SHP77 treated with DMSO at 0.1 percent for 48 hours (cell line): ENCODE measurements at places on chromosomes 1 and 21.

DNA sequence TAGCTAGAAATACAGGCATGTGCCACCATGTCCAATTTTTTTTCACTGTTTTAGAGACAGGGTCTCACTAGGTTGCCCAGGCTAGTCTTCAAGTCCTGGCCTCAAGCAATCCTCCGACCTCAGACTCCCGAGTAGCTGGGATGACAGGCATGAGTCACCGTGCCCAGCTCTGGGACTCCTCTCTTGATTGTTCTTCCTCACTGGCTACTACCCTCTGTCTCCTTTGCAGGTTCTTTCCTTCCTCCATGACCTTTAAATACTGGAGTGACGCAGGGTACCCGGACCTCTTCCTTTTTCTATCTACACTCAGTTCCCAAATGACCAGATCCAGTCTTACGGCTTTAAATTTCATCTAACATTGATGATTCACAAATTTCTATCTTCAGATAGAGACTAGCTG is 34.9 kb downstream of the ASH1L start:
- DNase-seq = no peak

DNA sequence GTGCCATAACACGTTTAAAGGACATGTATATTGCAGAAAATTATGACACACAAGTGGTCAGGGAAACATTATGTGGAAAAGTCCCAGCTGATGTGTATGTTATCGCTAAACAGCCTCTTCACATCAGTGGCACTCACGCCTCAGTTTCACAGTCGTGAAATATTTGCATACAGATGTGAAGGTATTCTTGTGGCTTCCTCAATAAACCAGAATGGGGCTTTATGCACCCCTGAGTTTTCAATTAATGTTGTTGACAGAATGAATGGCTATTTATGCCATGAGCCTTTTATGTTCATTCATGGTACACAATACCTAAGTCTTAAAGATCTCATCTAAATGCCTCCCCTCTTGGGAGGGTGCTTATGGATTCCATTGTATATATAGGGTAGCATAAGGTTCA is 202.1 kb upstream of the ADGRL2 start:
- no peak for DNase-seq

GRCh38 chr1:11488966-11489625 is 10.1 kb downstream of the DISP3 start:
- no peak for DNase-seq

DNA sequence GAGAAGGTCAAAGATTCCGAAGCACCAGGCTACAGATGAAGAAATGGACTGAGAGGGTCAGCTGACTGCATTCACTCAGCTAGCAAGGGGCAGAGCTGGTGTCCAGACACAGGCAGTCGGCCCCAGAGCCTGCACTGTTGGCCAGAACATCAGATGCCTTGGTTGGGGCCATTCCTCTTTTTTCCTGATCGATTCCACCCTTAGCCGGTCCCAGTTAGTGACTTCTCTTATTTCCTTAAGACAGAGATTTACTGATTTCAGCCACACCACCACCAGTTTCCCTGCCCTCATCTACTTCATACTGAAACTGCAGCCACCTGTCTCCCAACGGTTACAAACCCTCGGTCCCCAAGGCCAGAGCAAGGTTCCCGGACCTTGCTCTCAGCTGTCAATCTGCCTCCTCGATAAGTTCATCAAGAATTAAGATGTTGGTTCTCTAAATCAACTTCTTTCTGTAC is 11.5 kb downstream of the CD58 start:
- DNase-seq = no peak

DNA sequence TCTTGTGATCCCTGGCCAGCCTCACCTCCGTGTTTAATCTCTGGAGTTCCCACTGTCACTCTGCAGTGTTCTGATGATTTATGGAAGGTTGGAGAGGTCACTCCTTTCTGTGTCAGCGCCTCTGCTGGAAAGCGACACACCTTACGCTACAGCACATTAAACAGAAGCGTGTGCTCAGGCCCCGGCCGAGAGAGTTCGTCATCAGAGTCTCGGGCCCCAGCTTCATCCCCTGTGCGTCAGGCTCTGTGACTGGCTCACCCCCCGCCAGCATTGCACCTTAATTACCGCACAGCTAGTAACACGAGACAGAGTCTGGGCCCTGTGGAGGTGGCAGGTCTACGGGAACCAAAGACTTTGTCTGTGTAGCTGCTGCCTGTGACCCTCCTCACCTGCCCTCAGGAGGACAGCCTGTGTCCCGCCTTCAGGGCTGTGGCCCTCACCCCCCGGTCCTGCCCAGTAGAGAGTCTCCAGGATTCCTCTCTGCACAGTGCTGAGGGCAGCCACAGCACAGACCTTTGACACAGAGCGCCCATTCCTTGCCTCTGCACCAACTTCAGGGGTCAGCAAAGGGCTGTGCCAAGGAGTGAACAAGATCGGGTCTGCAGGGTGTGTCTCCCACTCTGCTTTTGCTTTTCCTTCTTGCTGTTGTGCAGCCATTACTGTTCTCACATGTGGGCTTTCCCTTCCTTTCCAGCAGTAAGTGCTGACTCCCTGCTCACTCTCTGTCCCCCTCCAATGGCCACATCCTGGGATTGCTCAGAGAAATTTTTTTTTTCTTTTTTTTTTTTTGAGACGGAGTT is 157.6 kb downstream of the PGBD5 start:
- DNase-seq = peak; percentile 81

DNA sequence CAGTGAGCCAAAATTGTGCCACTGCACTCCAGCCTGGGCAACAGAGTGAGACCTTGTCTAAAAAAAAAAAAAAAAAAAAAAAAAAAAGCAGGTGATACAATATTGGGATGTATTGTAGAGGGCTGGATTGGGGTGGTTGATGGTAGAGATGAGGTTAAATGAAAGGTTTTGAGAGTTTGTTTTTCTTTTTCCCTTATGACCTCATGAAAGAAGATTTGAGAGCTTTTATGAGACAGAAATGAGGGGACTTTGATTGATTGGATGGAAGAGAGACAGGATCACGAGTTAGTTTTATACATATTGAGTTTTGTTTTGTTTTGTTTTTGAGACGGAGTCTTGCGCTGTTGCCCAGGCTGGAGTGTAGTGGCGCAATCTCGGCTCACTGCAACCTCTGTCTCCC is 27.1 kb downstream of the OSBPL9 start:
- DNase-seq = no peak

- DNase-seq = no peak
Measured at GRCh38 chr1:94952539-94952938, 25.6 kb upstream of the CNN3 start.

DNA sequence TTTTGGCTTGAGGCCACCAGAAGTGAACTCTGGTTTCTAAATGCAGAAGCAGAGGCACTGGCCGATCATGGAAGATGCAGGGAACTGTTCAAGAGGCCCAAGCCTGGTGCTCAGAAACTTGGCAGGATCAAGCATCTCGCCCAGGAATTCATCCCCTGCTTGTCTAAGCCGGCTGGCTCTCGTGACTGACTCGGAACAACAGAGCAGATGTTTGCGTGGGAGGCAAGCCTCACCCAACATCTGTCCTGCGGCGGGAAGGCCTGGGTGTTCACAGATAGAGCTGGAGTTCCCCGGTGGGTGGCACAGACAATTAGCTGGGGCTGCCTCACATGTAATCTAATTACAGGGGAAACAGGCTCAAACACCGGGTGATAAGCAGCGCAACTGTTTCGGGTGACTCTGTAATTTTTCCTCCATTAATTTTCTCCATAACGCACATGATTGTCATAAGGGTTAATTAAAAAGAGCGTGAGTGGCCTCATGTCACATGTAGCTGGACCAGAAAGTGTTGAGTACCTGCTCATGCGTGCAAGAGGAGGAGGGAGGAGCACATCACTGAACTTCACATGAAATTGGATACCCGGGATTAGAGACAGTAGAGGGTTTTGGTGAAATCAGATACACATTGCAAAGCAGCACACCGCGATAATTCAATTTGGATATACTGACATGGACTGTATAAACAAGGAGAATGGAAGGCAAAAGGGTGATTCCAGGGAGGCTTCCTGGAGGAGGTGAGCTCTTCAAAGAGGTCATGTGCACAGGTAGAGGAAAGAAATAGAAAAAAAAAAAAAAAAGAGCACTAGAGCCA is 180.0 kb downstream of the ETS2 start:
- peak; percentile 76 for DNase-seq

DNA sequence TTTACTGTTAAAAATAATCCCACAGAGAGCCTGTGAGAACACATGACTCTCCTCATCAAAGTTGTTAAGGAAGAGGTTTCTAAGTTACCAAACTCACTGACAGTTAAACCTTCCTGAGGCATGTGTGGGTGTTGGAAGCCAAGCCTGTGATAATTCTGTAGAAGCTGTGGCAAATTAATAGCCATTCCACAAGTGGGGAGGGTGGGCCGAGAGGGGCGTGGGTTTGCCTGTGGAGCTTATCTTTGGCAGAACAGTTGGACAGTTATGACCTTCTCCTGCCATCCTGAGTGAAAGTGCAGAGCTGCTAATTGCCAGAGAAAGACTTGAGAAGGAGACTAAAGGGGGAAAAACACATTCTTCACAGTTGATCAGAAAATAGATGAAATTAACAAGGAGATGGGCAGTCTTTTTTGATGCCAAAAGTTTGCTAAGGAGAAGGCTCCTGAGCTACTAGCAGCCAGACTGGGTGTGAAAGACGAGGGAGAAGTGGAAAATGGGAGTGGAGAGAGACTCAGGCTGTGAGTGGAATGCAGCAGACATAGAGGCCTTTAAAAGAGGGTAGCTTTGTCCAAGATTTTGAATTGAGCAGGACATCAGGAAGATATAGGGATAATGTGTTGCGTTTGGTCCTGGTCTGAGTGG is 1.6 kb upstream of the PLA2G2C start:
- no peak for DNase-seq

DNA sequence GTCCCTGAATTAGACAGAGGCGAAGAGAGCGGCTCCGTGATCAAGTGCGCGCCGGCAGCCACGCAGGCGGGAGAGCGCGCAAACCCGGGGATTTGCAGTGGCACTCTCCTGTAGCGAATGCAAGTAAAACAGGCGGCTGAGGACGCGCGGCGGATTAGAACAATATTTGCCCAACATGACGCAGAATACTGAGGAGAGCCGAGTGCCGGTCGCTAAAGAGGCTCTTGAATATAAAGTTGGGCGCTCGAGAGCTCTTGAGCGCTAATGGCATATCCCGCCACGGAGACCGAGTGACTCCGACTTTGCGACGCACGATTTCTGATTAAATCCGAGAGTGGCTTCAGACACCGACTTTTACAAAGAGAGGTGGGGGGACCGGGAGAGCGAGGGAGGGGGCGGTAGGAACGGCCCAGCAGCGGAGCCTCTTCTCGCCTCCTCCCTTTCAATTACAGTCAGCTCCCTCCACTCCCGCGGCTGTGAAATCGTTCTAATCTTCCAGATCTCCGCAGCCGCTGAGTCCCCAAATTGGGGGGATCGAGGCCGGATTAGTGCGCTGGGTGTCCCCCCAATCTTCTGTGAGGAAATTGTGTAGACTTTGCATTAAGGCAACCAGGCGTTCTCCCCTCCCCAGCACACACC is 2.3 kb downstream of the PAX7 start:
- no peak for DNase-seq

DNA sequence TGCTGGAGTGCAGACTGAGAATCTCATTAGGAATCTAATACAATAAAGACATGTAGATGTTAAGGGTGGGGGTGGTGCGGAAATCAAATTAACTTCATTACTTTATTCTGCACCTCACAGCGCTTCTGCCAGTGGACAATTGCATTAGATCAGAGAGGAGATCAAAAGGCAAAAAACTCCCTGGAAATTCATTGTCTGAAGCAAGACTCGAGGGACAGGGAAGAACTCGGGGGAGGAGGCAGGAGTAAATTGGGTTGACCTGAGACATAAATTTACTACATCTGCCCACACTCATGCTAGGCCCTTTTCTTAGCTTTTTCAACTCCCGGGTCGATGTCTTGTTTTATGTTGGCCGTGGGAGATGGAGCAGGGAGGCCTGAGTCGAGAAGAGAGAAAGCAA is 315.4 kb downstream of the SPATA17 start:
- DNase-seq = no peak

GRCh38 chr21:41217671-41218385 is 49.9 kb downstream of the BACE2 start:
- no peak for DNase-seq

DNA sequence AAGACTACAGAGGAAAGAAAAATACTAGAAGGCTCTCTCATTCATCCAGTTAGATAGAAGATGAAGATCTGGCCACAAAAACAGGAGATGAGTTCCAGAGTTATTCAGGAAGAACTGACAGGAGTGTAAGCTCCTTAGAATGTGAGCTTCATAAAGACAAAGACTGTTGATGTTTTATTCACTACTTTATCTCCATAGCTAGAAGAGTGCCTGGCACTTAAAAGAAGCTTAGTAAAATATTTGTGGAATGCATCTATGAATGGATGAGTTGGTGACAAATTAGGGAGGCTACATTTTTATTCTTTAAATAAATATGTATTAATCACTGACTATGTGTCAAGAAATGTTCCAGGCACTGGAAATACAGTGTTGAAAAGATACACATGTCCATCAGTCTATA is 13.8 kb downstream of the CLDN17 start:
- no peak for DNase-seq

- DNase-seq = no peak
Measured at GRCh38 chr21:28608646-28609045, 384.0 kb downstream of the LTN1 start.

DNA sequence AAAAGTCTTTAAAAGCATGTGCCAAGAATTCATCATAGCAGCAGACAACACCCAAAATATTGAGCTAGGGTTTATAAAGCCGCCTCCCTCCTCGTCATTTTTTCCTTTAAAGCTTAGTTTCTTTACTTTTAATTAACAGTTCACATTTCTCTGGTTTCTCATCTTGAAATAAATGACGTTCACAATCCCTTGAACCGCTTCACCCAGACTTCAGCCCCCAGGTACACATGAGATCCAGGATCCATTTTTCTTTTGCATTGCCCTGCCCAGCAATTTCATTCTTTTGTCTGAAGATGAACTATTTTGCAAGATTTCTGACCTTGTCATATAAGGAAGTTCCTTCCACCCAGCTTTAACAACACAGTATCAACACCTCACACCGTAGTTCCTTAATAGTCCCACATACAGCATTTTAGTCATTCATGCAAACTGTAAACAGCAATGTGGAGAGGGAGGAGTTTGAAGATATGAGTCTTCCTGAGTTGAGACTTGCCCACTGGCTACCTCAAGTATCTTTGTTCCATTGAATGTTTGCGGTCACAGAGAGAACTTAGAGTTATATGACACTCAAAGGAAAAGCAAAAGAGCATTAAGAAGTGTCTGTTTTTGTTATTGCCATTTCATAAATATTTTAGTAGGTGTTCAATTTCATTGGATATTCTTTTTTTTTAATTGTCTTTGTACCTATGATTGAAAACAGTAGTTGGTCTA is 35.3 kb upstream of the CACYBP start:
- no peak for DNase-seq

- DNase-seq = no peak
Measured at GRCh38 chr1:82491301-82492048, 690.7 kb downstream of the ADGRL2 start.

GRCh38 chr1:48560116-48560515 is 88.1 kb upstream of the SPATA6 start:
- no peak for DNase-seq
